ENCODE measurements at places on chromosomes 2 and 18. TPM values are rescaled to one million over a fixed set of nuclear protein-coding genes. Genes with fewer than 3 reads are reported as not detected.

SCYGR4 gene
- not detected for total RNA-seq

ABCG5 gene
- not detected for total RNA-seq

RTP5 gene
- not detected for total RNA-seq

PRKAG3 gene
- total RNA-seq, result not detected

GPC1 gene
- 8.3 TPM for total RNA-seq

CLEC4F gene
- 0.34 TPM for total RNA-seq

PLEKHM3 gene
- 11.3 TPM for total RNA-seq

CAPN14 gene
- 0.05 TPM for total RNA-seq

UGT1A5 gene
- not detected for total RNA-seq

ZEB2 gene
- 8.4 TPM for total RNA-seq

DSG2 gene
- total RNA-seq, result 9.7 TPM

TEX44 gene
- total RNA-seq, result not detected

ACVR1C gene
- 0.17 TPM for total RNA-seq

GLI2 gene
- total RNA-seq, result not detected

CYP27A1 gene
- total RNA-seq, result 8.6 TPM

PKDCC gene
- 2.6 TPM for total RNA-seq

CD8B2 gene
- not detected for total RNA-seq

PPM1B gene
- 26.2 TPM for total RNA-seq

TACR1 gene
- total RNA-seq, result not detected

NPAS2 gene
- total RNA-seq, result 8.3 TPM

SAP130 gene
- total RNA-seq, result 3.9 TPM

MAP3K19 gene
- total RNA-seq, result not detected

ST6GAL2 gene
- total RNA-seq, result not detected

ALS2 gene
- 33.4 TPM for total RNA-seq

MREG gene
- total RNA-seq, result 3.9 TPM

HSPD1 gene
- 307 TPM for total RNA-seq

RAB17 gene
- total RNA-seq, result 4.9 TPM

TLK1 gene
- total RNA-seq, result 45.1 TPM

DPYSL5 gene
- not detected for total RNA-seq

SCYGR5 gene
- not detected for total RNA-seq

CNTNAP5 gene
- total RNA-seq, result not detected

ZNF385B gene
- total RNA-seq, result not detected

SIX2 gene
- total RNA-seq, result 0.09 TPM

CCT7 gene
- total RNA-seq, result 453 TPM

RGPD8 gene
- total RNA-seq, result 10.5 TPM

GKN1 gene
- not detected for total RNA-seq

AQP12B gene
- total RNA-seq, result not detected

OSBPL6 gene
- 5.3 TPM for total RNA-seq

PDE1A gene
- total RNA-seq, result 3.0 TPM

CYBRD1 gene
- total RNA-seq, result 30.5 TPM

DNAJC5G gene
- 2.7 TPM for total RNA-seq

ECEL1 gene
- total RNA-seq, result not detected

LIMS2 gene
- total RNA-seq, result 20.1 TPM

PCARE gene
- total RNA-seq, result not detected

MTIF2 gene
- total RNA-seq, result 30.8 TPM

ABI2 gene
- 40.0 TPM for total RNA-seq

CAVIN2 gene
- 571 TPM for total RNA-seq

GREB1 gene
- 0.33 TPM for total RNA-seq

ANKMY1 gene
- 6.8 TPM for total RNA-seq

LYPD6 gene
- total RNA-seq, result 14.1 TPM

USP14 gene
- total RNA-seq, result 22.0 TPM

KLHL29 gene
- total RNA-seq, result 5.8 TPM

ANKRD44 gene
- 7.6 TPM for total RNA-seq

ABCB11 gene
- total RNA-seq, result under 0.01 TPM

TRIM54 gene
- total RNA-seq, result 0.74 TPM

TUBA4B gene
- total RNA-seq, result not detected

SKA1 gene
- 18.0 TPM for total RNA-seq

Measured in dermis blood vessel endothelial cell (primary cell).